ENCODE measurements at places on chromosomes 3 and 15.

DNA sequence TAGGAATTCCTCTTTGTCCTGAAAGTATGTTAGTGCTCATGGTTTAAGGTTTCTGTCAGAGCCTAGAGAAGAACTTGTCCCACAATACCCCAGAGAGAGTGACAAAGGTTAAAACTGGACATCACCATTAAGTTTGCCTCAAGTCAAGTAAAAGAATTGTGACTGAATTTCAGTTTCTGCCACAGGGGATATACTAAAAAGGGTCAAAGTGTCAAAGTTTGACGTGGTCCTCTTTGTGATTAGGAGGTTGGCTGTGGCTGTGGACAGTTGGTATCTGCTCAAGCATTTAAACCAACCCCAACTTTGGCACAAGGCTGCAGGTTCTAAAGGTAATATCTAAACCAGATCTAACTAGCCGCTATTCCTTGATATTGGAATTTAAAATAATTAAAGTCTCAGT, 26.1 kb downstream of the FMN1 start:
- no peak for DNase-seq

- no peak for DNase-seq
These were observed 105.1 kb downstream of the WDR76 start for GRCh38 chr15:43931790-43932435.

DNA sequence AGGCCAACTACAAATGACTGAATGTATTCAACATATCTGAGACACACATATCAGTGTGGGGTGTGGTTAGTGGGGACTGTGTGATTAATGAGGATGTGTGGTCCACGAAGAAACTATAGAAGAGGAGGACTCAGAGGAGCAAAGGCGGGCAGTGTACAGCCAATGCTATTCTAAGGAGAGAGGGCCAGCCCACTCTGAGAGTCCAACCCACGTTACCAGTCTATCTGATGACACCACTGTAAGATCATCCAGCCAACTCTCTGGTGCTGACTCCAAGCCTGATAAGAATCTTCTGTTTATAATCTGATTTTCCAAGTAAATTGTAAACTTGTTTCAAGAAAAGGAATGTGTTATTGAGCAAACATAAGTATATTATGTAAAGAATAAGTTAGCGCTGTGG, 47.2 kb downstream of the MCF2L2 start:
- no peak for DNase-seq

DNA sequence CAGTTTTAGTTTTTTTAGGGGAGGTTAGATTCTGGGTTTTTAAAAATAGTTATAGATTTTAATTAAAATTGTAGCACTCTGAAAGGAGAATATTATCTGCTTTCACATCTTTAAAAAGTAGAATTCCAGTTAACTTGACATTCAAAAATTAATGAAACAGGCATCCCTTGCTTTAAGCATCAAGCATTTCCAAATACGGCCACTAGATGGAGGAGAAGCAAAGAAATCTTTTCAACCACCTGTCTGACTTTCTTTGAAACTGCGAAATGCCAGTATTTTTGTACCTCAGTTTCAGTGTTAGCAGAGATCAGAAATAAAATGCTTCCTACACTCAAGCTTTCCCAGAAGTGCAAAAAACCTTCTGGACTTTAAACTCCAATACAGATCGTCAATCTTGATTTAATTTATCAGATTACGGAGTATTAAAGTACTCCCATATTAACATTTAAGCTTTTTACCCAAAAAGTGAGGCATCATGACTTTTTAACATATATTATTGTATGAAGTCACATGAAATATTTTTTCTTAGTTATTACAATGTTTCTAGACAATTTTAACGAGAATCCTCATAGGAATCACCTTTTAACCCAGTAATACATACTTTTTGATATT, 153.3 kb downstream of the P3H2 start:
- no peak for DNase-seq

DNA sequence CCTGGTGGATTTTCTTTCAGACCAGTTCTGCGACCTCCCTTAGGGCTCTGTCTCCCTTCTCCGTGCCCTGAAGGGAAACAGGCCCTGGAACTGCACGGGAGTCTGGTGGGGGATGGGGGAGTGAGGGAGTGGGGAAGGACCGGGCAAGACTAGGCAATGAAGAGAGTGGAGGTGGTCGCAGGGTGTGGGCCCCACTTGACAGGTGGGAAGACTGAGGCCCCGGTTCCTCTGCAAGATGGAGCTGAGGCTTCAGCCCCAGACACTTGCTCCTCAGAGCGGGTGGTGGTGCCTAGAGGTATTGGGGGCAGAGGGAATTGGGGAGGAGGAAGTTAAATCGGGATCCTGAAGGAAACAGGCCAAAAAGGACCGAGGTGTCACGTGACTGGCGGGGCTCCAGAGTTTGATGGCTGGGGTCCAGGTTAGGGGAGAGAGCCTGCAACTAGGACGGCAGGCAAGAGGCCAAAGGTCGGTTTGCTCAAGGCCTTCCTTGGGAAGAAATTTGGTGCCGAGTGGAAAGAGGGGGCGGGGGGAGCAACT, 597 bp upstream of the CAMK1 start:
- no peak for DNase-seq

DNA sequence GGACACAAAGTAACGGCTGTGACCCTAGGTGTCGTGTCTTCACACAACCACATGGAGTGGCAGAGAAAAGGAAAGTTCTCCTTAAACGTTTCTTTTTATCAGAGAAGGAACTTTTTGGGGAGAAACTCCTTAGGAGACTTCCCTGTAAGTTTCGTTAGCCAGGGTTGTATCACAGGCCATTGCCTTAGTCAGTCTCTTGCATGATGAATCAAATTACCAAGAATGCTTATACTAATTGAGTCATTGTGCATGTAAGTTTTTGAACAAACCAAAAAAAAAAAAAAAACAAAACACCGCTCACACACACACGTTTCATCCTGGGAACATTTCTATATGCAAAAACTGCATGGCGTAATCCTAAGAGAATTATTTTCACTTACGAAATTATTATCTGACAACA, 150.4 kb upstream of the SATB1 start:
- DNase-seq, result no peak

GRCh38 chr3:187696021-187696420, 6.3 kb downstream of the RTP2 start:
- DNase-seq, result no peak

- DNase-seq, result no peak
These were observed 48.8 kb downstream of the PDE8A start for GRCh38 chr15:85030301-85030929.

- DNase-seq, result no peak
These were observed 1.1 kb upstream of the PIK3CA start for GRCh38 chr3:179146911-179147513.

DNA sequence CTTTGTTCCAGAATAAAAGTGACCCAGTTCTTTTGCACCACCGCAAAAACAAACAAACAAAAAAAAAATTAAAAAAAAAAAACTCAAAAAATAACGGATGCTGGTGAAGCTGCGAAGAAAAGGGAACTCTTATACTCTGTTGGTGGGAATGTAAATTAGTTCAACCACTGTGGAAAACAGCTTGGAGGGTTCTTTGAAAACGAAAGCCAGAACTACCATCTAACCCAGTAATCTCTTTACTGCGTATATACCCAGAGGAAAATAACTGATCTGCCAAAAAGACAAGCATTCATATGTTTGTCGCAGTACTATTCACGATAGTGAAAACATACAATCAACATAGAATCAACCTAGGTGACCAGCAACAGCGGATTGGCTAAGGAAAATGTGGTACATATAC, 298.9 kb upstream of the CBLB start:
- no peak for DNase-seq

DNA sequence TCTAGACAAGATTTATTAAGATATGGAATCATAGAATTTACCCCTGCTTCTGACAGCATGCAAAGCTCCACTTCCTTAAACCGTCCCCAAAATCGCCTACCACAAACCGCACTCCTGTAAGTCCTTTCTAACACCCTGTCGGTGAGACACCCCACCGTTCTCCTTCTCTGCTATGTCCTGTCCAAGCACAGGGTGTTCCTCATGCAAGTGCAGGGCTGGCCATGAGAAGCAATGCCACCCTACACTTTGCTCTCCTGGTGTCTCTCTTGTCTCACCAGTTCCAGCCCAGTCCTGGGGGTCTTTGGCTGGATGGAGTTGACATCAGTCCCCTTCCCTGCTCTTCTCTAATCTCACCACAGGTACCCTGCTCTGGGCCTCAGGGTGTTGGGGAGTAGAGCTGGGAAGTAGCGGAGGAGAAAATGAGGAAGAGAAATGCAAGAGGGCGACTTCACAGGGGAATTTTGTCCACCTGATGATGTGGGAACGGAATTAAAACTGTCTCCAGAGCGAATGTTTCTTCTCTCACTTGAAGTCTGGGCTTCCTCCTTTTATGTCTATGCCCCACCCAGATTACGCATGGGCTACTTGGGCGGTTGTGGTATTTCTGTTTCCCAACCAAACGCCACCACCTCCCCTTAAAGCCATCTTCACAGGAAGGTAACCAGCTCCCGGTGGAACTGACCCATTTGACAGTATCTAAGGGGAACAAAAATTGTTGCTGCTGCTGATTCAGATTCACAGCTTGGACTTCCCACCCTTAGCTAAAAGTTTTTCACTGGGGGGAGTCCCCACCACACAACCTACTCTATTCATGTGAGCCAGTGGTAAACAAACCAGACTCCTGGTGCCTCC, 49.9 kb downstream of the CASR start:
- DNase-seq, result no peak

GRCh38 chr3:191254098-191254873, 55.2 kb downstream of the OSTN start:
- no peak for DNase-seq

DNA sequence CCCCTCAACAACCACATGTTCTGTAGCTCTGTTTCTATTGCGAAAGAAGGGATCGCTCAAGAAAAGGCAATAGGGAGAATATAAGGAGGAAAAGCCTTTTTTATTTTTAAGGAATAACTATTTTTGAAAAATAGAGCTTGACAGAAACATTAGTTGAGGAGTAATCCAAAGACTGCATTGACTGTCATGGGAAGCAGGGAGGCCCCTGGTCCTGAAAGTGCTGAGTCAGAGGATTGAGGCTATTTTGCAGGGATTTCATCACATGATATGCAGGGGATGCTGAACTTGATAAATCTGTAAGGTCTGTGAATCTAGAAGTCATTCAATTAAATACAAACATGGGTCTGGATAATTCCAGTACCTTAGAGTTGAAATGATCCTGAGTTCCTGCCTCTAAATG, 92.0 kb downstream of the MTHFS start:
- DNase-seq, result no peak

- no peak for DNase-seq
These were observed 31.5 kb downstream of the RTP1 start for GRCh38 chr3:187228740-187229139.

Data from effector CD8-positive, alpha-beta T cell (primary cell).